RWPE1 (cell line): ENCODE measurements at places on chromosomes 11 and 22.

DNA sequence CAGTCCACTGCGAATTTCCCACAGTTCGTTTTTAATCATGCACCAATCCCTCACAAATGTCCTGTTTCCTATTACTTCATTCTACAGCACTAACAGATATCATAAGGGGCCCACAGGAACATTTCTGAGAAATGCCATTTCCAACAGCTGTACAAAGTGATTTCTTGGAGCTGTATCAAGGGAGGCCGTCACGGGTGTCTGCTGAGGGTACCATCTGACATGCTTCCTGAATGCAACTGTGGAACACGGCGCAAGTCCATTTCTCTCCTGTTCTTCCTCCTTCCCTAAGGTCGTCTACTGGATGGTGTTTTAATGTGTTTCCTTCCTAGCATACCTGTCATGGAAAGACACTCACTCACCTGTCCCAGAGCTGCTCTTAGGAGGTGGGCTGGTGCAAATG, 320.7 kb downstream of the LARGE1 start:
- no peak for DNase-seq

DNA sequence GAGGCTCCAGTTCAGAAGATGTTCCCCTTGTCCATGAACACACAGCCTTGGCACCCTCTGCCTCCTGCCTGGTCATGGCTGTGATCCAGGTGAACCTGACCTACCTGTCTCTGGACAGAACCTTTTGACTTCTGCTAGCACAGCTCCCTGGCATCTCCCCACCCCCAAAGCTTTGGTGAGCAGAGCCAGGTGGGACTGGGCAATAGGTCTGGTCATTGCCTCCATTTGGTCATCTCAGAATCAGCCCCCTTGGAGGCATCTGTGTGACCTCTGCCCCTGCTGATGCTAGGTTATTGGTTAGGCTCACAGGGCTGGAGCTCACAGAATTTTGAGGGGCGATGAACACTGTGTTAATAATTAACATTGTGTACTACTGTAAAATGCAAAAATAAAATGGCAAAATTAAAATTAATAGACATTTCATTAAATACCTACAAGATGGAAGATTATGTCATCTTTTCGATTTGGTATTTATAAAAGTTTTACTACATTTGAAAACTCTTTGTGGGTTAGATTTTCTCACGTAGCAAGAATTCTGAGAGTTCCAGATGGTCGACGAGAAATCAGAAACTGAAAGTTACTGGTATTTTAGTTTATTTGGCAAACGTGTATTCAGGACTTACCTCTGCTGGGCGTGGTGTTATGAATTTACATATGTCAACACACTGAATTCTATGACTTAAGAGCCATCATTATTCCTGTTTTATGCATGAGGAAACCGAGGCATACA, 8.3 kb upstream of the KIAA0930 start:
- DNase-seq: no peak

DNA sequence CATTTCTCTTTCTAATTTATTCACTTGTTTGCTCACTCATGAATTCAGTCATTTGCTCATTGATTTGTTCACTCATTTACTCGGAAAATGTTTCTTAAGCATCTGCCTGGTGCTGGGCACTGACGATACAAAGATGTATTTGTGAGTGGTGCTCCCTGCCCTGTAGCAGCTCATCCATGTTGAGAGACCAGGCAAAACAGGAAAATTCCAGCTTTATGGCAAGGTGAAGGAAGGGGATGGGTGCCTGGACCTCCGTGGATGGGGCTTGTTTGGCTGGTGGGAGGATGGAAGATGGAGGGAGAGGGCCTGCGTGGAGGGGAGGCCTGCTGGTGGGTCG, 53.1 kb downstream of the TBC1D22A start:
- DNase-seq: no peak

- DNase-seq: no peak
Measured at GRCh38 chr11:14026961-14027360, 64.4 kb downstream of the SPON1 start.

DNA sequence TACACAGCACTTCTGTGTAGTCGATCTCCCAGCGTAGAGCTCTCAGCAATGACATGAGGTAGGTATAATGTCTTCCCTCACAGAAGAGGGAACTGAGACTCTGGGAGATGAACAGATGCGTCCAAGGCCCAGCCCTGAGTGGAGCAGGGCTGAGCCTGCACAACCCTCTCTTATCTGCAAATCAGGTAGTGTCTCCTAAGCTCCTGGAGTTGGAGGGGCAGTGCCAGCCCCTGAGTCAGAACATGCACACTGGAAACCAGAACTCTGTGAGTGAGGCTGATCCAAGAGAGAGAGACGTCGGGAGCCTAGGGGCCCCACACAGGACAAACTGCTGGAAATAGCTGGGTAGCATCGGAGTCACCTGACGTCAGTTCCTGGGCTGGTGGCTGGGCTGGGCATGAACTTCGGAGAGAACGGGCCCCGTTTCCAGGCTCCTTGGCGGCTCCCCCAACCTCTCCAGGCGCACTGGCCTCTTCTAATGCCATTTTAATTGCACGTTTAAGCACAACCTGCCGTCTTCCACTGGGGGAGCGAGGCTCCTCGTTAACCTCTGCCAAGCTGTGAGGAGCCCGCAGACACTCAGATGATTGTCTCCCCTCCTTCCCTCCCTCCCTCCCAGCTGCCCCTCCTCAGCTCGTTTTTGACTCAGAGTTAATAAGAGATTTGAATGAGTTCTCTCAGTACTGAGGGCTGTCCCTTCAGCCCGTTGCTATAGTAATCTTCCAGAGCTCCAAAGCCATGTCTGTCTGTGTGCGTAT, 191.2 kb upstream of the TBCEL start:
- DNase-seq: no peak

GRCh38 chr11:112412383-112412782, 151.7 kb upstream of the PLET1 start:
- DNase-seq: peak; percentile 11

DNA sequence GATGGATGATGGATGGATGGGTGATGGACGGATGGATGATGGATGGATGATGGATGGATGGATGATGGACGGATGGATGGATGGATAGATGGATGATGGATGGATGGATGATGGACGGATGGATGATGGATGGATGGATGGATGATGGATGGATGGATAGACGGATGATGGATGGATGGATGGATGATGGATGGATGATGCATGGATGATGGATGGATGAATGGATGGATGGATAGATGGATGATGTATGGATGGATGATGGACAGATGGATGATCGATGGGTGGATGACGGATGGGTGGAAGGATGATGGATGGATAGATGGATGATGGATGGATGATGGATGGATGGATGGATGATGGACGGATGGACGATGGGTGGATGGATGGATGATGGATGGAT, 21.1 kb downstream of the KCTD17 start:
- DNase-seq: no peak

GRCh38 chr11:26792941-26793340, 71.1 kb upstream of the SLC5A12 start:
- no peak for DNase-seq

- DNase-seq: no peak
Measured at GRCh38 chr11:2097356-2097997, 41.7 kb downstream of the IGF2 start.

GRCh38 chr11:77055101-77055561, 11.6 kb upstream of the CAPN5 start:
- DNase-seq: no peak

DNA sequence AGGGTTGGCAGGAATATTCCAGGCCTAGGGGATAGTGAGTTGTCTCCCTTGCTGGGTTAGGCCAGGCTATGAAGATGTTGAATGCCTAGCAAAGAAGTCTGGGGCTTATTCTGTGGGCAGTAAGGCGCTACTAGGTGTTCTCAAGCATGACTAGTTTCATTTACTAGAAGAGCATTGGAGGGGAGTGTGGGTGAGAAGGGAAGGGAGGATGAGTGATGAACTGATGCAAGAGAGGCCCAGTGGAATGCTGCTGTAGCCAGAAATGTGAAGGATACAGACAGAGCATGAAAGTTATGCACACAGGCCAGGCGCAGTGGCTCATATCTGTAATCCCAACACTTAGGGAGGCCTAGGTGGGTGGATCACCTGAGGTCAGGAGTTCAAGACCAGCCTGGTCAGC, 33.5 kb downstream of the POU2F3 start:
- no peak for DNase-seq

- DNase-seq: no peak
Measured at GRCh38 chr11:73157101-73158010, 15.2 kb upstream of the FCHSD2 start.

- no peak for DNase-seq
Measured at GRCh38 chr22:49369726-49370626, 457.7 kb downstream of the BRD1 start.

DNA sequence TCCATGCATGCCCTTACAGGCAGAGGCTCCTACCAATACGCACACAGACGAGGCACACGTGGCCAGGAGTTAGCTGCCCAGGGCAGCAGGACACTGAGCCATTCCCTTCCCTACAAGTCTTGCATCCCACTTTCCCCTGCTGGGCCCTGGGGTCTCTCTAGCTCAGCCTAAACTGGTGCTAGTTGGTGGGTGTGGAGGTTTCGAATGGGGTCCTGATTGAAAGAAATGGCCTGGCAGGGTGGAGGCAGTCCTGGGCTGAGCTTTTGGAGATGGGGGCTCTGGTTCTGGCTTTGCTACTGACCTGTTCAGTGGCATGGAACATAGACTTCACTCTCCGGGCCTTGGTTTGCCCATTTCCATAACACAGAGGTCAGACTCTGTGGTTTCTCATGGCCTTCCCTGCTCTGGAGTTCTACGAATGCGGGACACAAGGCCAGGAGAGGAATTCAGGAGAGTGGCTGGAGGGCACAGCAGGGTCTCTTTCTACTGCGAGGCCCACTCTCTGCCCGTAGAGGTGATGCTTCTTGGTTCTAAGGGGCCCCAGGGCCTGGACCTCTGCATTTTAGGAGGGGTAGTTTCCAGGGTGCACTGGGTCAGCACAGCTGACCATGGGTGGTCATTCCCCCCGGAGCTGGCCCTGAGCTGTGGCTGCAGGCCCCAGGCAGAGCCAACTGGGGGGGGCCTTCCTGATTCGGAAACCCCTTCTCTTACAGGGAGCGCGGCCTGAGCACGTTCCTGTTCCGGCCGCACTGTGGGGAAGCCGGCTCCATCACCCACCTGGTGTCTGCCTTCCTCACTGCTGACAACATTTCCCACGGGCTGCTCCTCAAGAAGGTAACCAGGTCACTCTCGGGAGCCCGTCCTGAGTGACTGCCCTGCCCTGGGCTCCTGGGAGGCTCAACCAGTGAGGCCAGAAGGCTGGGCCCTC, 40.0 kb downstream of the RNF141 start:
- no peak for DNase-seq

- DNase-seq: no peak
Measured at GRCh38 chr11:14555818-14556217, 35.6 kb upstream of the PSMA1 start.

DNA sequence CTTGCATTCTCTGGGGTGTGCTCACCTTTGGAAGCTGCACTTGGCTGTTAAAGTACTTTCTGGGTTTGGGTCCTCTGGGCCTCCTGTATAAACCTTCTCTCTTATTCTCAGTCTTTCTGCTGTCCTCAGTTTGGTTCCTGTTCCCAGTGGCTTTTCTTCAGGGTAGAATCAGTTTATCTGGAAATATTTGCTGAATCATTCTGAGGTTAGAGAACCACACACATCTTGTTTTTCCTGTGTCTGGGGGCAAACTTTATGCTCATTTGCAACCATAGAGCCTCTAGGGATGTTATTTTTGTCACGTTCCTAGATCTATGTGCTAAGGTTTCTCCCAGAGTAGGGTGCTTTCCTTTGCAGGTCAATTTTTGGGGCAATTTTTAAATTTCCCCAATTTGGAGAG, 224.3 kb upstream of the C11orf87 start:
- no peak for DNase-seq

- DNase-seq: no peak
Measured at GRCh38 chr11:19725379-19726079, 12.9 kb downstream of the NAV2 start.

DNA sequence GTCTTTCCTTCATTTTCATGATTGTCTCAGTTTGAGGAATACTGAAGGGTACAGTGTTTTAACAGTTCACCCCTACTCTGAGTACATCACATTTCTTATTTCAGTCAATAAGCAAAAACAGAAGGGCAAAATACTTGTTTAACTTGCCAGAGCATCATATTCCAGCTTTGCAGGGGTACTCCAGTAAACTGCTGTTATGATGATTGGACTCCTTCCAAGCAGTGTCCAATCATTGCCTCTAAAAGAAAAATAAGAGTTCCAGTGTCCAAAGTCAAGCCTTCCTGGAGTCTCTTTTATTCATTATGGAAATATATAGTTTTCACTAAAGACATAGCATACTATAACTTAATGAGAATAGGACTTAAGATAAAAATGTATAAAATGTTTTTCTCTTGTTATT, 105.1 kb downstream of the FANCF start:
- DNase-seq: no peak

DNA sequence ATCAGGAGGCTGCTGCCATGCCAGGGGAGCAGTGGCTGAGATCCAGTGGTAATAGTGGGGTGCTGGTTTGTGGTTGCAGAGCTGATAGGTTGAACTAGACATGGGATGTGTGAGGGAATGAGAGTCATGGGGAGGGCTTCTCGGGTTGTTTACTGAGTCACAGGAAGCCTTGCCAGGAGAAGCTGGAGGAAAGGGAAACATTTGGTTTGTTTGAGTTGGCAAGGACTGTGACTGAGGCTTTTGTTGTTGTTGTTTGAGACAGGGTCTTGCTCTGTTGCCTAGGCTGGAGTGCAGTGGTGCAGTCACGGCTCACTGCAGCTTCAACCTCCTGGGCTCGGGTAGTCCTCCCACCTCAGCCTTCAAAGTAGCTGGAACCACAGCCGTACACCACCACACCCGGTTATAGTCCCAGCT, 49.3 kb downstream of the CABIN1 start:
- no peak for DNase-seq

DNA sequence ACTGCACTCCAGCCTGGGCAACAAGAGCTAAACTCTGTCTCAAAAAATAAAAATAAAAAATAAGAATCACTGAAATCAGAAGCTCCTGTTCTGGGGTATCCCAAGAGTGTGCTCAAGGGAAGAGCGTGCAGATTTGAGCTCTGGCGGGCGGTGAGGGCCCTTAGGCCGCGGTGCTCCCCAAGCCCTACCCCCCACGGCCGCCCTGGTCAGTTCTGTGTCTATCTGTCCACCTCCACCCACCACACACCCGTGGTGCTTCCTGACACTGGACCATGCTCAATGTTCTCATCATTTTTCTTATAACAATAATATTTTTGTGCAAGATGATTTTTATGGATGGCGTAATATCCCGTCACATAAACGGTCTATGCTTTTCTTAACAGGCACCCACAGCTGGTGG, 71.1 kb downstream of the RTL6 start:
- DNase-seq: no peak

DNA sequence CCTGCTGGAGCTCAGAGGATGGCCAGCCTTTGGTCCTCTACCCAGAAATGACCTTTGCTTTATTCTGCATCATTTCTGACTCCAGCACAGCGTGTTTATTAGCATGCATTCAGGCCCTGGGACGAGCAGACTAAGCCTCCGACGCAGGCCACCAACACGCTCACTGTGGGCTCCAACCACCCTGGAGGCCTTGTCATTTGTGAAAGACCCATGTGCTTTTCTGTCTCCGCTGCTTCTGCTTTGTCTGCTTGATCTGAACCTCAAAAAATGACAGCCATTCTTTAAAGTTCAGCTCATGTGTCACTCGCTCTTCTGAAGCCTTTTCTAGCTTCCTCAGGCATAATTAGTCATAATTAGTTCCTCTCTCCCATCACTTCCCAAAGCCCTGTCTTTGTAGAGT, 109.1 kb upstream of the TIMP3 start:
- DNase-seq: no peak

GRCh38 chr11:71144010-71144409, 108.4 kb downstream of the SHANK2 start:
- DNase-seq: no peak

- no peak for DNase-seq
Measured at GRCh38 chr11:36569095-36569494, 1.3 kb downstream of the RAG1 start.

- DNase-seq: peak; percentile 60
Measured at GRCh38 chr11:12007769-12008737, at the start of gene DKK3. DKK3 (minus strand) TSS chr11:12008626; CDS start chr11:12008582, 44 bp downstream.
